ENCODE measurements at places on chromosomes 1 and 21. TPM values are rescaled to one million over a fixed set of nuclear protein-coding genes. Genes with fewer than 3 reads are reported as not detected.

GRCh38 chr21:33007747-33008146 lies 18.0 kb upstream of the OLIG2 start:
- DNase-seq: no peak

Gene OXCT2
- not detected for total RNA-seq

Gene FLG2
- not detected for total RNA-seq

GRCh38 chr1:205849619-205850355 lies at the start of gene PM20D1:
TSS of gene PM20D1 (minus strand) at chr1:205850132. CDS start at chr1:205850072, 60 bp downstream.
- peak; percentile 50 for DNase-seq

- DNase-seq: no peak
These were observed 485.7 kb downstream of the NUF2 start for GRCh38 chr1:163807331-163808049.

Gene NES
- 38.2 TPM for total RNA-seq

Gene RSPH1
- not detected for total RNA-seq

Gene B3GALT2
- not detected for total RNA-seq

Gene GPR61
- total RNA-seq: not detected

Gene GBP7
- total RNA-seq: not detected

Gene CCDC18
- total RNA-seq: 4.6 TPM

DNA sequence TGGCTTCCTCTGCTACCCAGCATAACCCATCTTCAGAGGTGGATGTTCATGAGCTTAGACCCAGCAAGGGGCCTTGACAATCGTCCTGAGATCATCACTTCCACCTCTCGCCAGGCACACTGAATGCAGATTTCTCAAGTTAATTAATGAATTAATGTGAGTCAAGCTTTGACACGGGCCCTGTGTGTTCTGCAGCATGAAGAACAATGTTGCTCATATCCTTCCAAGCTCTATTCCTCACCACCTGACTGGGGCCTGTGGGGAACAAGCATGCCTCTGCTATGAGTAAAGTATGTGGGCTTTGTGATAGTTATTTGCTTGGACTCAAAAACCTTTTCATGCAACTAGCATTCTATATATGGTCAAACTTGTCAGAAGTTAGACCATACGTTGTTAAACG lies 122.0 kb downstream of the SEC16B start:
- DNase-seq: no peak

DNA sequence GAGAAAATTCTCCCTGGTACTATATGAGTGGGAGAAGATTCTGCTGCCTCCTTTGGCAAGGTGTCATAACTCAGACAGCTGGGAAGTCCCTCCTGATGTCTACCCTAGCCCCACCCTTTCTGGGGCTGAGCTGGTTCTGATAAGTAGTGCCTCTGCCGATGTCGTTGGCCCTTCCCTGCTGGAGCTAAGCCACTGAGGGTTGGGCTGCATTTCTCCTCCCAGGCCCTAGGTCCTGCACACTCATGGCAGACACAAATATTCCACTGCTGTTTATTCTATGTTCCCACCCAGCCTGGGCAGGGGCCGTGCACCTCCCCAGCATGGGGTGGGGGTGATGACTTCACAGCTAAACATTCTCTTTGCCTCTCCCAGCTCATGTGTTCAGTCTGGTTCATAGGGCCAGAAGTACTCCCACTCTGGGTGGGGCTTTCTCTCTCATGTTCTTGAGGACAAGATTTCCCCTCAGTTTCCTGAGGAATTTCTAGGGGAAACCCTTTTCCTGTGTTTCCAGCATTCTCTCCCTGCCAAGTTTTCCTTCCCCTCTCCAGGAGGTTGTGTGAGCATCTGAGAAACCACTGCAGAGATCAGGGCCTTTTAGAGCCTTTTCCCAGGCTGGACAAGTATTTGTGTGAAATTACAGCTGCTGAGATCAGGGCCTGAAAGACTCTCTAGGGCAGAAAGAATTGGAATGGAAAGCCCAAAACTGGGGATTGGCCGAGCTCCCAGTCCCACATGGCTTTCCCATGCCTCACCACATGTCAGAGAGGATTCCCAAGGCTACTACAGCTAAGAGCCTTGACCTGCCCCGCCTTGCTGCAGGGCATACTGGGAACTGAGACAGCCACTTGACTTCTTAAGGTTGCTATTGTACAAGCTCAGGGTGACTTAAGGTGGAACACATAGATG lies 66.2 kb downstream of the ATP2B4 start:
- peak; percentile 83 for DNase-seq

GRCh38 chr1:4317207-4317606 lies 337.2 kb upstream of the AJAP1 start:
- DNase-seq: no peak
